ENCODE measurements at places on chromosomes 5 and 9.
A peak's percentile ranks its signal among the peaks of the same experiment; 100 is the strongest.

DNA sequence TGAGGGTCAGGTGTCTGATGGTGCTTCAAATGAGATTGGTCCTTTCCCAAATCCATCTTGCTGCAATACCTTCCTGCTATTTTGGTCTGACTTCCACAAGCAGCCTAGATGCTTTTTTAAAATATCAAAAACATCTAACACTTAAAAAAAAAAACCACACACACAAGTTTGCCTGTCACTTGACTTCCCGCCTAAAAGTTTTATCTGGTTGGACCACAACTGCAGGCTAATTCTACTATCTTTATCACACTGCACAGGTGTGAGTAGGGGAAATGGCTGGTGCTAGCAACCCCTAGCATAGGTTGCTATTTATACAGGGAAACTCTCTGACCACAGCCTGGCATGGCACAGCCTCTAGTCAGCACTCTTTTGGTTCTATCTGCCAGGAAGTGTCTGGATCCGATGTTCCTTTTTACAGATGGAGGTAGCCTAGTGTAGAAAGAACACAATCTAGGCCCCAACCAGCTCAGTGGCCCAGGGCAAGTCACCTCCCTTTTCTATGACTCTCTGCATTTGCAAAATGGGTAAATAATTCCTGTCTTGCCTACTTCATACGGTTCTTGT lies at the start of gene HEMGN:
HEMGN (minus strand) TSS at position 92 of the 564 bp plus-strand sequence; CDS start at position 56, 36 bp downstream.
- DNase-seq, result no peak

DNA sequence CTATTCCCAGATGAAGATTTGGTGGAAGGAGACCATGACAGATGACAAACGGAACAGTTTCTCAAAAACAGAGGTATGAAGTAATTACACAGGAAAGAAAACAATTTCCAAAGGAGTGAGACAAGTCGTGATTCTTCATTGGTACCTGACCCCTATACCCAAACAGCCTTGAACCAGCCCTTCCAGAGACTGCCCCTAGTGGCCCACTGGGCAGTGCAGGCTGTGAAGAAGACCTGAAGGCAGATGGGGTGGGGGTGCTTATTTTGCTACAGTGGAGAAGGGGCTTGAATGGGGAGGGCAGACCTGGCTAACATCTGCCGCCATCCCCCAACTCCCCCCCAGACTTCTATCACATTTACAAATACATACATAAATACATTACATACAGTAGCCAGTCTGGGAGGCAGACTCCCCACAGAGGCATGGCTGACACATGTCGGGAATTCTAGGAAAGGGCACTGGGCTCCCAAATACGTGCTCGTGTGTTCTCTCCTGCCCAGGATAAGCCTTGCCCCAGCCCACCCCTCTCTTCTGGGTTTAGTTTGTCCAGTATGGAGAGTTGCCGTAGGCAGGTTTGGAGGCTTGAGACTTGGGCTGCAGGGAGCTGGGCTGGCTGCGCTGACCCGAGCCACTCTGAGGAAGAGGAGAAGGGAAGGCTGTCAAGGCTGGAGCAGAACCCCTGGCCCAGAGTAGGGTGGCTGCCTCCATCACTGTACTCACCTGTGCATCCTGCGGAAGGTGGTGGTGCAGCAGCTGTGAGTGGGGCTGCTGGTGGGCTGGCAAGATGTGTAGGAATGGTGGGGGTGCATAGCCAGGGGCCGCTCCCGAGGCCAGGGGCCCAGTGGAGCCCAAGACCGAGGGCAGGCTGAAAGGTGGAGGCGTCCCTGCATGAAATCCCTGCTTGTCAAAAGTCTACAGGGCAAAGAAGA lies 105.3 kb downstream of the UBE2R2 start:
- no peak for DNase-seq

DNA sequence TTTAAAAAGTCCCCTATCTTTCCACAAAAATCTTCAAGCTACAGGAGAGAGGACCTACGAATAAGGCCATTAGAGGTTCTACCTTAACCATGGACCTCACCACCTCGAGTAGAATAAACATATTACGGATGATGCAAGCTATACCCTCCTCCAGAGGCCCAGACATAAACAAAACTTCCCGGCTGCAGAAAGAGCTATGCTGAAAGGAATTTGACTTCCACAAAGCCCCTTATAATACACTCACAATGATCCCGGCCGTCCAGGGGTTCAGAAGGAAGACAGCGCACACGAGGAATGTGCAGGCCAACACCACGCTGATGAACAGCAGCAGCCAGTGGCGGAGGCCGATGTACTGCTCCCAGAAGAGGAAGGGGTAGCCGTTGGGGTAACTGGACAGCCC lies 59.0 kb downstream of the PTCH1 start:
- DNase-seq, result peak; percentile 93

GRCh38 chr9:6757132-6757455 lies 679 bp upstream of the KDM4C start:
- DNase-seq, result peak; percentile 83

- DNase-seq, result no peak
Measured at GRCh38 chr9:81906671-81907070, 21.6 kb upstream of the SPATA31D4 start.

GRCh38 chr5:91301106-91301846 lies 81.8 kb downstream of the ARRDC3 start:
- DNase-seq, result peak; percentile 95

DNA sequence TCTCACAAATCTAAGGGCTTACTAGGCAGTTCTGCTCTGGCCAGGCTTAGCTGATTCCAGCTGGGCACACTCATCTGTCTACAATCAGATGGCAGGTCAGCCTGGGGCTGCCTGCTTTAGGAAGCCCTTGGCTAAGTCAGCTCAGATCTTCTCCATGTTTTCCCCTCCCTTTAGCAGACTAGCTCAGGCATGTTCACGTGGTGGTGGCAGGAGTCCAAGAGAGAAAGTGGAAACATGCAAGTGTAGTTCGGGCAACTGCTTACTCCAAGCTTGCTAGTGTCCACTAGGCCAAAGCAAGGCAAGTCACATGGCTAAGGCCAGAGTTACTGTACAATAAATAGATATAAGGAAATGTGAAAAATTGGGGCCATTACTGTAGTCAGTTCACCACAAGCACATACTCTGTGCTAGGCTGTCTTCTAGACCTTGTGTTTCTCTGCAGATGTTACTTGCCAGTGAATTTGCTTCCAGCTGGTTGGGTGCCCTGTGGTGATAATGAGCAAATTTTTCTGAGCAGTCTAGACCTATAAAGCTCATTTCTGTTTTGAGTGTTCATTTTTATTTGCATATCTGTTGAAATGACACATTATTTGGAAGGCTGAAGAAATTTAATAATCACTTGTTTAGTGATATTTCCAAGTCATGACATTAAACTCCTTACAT lies 38.3 kb downstream of the RECK start:
- peak; percentile 94 for DNase-seq

GRCh38 chr9:137156567-137157375 lies 13.1 kb downstream of the LRRC26 start:
- peak; percentile 59 for DNase-seq

DNA sequence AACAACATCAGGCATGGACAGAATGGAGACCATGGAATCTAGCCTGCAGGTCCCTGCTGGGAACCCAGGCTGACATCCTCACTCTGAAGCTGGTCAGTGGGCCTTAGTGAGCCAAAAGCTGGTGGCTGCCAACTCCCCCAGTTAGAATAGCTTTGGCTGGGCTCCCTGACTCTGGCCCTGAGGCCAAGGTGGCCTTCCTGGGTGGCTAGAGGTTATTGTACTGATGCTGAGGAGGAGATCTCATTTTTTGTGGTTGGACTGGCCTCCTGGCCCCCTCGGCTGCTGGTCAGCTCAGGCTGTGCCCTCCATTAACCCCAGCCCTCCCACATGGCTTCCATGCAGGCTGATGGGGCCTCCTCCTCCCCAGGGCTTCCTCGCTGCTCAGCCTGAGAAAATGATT lies 101.2 kb upstream of the PANK3 start:
- no peak for DNase-seq

DNA sequence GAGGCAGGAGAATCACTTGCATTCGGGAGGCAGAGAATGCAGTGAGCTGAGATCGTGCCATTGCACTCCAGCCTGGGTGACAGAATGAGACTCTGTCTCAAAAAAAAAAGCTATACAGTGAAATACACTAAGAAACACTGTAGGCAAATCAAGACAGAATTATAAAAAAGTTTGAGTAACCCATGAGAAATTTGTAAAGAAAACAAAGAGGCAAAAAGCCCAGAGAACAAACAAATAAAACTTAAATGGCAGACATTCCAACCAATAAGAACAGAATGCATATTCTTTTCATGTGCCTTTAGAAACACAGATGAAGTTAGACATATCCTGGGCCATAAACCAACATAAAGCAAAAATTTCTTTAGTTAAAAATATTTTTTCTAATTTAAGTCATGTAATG lies 30.6 kb downstream of the ZNF169 start:
- DNase-seq, result no peak

- no peak for DNase-seq
Measured at GRCh38 chr9:109198736-109199382, 31.8 kb upstream of the FRRS1L start.

DNA sequence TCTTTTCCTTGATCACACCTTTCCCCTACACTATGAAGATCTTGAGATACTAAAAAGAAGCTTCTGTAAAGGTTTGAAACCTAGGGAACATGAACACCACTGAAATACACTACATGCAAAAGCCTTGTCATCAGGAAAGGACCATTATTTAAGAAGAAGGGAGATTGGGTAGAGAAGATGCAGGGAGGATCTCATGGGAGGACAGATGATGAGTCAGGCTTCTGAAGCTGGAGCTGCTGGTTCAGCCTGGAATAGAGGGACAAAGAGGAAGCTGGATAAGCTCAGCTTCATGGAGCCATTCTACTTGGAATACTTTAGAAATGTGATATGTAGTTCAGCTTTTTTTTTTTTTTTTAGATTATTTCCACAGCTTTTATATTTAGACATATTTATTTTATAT lies 169.8 kb downstream of the MAN2A1 start:
- no peak for DNase-seq

- no peak for DNase-seq
Measured at GRCh38 chr5:135832941-135833920, 1.2 kb upstream of the SLC25A48 start.

DNA sequence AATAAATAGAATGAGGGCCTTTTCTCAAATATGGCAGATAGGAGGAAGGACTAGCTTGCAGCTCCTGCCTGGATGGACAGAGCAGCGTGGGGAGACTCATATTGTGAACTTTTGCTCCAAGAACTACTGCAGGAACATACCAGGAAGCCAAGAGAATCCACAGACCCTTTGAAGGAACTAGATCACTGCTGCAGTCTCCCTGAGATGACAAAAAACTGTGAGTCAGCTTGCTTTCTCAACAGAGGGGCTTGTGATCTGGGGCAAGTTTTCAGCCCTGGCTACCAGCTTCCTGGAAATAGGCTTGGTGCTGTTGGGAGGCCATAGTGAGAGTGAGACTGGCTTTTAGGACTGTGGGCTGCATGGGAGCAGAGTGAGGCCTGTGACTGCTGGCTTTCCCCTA lies 170.6 kb upstream of the TRIM32 start:
- DNase-seq, result no peak

DNA sequence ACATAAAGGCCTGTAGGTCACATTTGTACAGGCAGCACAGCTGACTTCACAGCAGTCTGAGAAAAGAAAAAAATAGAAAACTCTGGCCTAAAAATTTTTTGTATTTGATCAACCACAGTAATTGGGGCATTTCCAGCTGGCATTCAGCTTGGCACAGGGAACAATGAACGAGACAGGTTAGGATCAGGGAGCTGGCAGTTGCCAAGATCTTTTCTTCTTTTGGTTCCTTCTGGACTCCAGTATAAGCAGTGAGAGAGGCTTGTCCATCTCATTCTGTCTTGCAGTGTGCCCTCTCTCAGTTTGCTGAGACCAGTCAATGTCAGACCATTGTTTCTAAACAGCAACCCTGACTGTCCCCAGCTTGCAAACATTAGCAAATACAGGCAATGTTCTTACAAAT lies 601.1 kb downstream of the TLR4 start:
- no peak for DNase-seq

DNA sequence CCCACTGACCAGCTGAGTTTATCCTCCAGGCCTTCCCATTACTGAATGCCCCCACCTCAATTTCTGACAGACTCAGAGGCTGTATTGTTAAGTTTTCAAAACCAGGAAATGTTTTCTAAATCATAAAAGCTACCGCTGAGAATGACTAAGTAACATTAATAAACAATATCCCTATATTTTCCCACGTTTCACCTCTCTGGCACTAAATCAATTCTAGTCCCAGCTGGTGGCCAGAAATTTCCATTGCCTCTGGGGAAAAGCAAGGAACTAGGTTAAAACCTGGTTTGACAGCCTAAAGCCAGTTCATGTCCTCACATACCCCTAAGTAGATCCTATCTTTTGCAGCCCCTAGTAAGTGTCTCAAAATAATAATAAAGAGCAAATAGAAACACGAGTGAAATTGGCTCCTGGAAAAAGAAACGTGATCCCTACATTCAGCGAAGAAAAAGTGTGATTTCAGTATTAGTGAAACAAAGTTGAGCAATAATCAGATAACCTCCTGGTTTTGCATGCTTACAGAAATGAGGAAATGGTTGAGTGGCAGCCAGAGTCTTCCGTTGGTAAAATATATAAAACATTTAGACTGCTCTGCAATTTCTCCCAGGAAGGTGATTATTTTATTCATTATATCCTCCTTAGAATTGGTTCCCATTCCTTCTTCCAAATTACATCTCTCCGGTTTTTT lies 110.9 kb downstream of the ESM1 start:
- peak; percentile 63 for DNase-seq

GRCh38 chr5:17732351-17732923 lies 98.2 kb downstream of the TAF11L14 start:
- DNase-seq, result no peak

DNA sequence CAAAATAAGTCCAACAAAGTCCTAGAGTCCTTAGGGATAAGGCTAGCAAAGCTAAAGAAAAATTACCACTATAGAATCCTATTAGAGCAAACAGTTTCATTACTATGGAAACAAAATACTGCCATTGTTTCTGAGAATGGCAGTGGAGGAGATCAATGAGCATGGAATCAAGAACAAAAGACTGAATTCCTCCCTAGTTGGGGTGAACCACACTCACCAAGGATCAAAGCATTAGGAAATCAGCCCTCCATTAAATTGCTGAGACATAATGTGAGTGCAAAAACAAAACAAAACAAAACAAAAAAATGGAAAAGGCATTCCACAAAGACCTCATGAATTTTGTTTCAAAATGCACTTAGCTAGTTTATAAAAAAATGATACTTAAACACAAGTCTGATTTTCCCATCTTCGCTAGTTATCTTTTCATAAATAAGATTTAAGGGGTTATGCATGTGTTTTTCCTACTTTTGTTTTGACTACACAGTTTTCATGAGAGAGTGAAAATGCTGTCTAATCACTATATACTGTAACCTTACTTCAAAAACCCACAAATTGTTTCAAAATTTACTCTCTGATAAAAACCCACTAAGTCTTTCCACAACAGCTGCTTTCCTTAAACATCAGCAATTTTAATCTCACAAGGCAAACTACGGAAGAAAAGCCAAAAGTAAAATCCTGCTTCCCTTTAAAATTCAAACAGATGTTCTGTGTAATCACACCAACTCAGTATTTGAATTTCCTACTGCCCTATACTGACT lies 9.7 kb downstream of the SERINC5 start:
- DNase-seq, result peak; percentile 93

DNA sequence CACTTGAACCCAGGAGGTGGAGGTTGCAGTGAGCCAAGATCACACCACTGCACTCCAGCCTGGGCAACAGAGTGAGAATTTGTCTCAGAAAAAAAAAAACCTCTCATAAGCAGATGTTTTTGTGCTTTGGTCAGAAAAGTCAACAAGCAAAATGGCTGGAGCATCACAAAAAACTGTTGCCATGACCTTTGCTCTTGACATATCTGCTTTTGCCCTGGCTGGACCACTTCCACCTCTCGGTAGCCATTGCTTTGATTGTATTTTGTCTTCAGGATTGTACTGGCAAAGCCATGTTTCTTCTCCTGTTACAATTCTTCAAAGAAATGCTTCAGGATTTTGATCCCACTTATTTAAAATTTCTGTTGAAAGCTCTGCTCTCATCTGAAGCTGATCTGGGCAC lies 67.0 kb downstream of the MTMR12 start:
- no peak for DNase-seq
